ENCODE measurements at places on chromosomes 2 and 18.

GRCh38 chr2:118657466-118657865, 190.0 kb downstream of the EN1 start:
- no peak for DNase-seq

- DNase-seq, result no peak
Measured at GRCh38 chr18:23173912-23174311, 38.6 kb downstream of the CABLES1 start.

DNA sequence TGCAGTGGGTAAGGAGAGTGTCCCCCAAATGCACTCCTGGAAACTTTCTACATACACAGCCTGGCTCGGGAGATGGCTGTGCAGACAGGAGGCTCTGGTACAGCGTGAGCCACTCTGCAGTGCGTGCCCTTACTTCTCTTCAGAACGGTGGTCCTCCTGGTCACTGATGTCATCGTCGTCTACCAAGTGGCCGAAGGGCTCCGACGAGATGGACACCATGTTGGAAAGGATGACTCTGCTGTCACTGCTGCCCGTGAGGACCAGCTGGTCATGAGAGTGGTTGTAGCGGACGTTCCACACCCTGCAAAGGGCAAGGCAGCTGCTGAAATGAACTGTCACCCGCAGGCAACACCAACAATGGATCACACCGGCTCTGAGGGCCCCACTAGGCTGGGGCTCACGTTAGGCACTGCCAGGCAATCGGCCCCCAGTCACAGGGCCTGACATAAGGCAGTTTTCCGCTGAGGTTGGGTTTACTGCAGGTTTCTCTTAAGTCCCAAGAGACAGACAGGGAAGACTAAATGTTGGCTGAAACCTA, 185.3 kb downstream of the EIPR1 start:
- no peak for DNase-seq

- peak; percentile 72 for DNase-seq
Measured at GRCh38 chr18:49886891-49887764, 73.8 kb upstream of the ACAA2 start.

DNA sequence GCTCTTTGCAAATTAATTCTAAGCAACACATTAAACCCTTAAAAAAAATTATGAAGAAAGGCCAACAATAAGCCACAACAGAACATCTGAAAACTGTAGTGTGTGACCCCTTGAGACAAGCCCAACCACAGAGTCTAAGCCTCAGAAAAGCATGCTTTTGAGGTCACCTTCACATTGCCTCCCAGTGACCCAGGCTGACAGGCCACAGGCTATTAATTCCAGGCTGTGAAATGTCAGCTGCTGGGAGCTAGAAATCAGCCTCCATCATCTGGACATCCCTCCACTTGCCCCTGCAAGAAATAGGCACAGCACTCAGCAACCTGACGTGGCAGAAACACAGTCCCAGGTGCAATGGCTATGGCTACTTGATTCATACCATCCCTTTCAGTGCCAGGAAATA, 179.4 kb upstream of the ZFP36L2 start:
- no peak for DNase-seq

DNA sequence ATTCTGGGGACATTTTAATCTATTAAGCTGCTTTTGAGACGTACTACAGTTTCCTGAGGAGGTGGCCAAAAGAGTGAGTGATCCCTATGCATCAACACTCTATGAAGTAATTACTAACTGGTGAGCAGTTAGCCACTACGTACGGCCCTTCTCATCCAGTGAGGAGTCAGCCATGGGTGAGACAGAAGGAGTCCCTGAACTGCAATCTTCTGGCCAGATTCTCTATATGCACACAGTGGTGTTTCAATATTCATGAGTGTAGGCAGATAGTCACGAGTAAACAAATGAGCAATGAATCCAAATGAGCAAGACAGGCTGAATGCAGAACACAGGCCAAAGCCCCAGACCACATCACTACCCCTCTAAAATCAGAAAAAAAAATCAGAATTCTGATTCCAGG, 29.8 kb upstream of the TMEM214 start:
- DNase-seq, result no peak

GRCh38 chr2:127065940-127066318, 41.0 kb downstream of the BIN1 start:
- DNase-seq, result no peak

DNA sequence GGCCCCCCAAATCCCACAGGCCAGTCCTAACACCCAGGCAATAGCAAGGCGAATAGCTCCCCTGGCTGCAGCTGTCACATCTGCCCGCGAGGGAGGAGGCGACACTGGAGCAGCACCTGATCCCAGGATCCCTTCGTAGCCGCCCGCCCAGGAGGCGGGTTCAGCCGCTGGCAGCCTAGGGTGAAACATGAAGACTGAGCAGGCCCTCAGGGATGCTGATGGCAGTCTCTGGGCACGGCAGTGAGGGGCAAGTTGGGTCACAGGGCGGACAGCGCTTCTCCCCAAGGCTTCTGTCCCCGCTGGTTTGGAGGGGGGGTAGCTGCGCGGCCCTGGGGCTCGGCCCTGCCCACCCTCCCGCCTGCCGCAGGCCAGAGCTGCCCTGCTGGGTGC, 1.9 kb downstream of the DNMT3A start:
- DNase-seq, result no peak

DNA sequence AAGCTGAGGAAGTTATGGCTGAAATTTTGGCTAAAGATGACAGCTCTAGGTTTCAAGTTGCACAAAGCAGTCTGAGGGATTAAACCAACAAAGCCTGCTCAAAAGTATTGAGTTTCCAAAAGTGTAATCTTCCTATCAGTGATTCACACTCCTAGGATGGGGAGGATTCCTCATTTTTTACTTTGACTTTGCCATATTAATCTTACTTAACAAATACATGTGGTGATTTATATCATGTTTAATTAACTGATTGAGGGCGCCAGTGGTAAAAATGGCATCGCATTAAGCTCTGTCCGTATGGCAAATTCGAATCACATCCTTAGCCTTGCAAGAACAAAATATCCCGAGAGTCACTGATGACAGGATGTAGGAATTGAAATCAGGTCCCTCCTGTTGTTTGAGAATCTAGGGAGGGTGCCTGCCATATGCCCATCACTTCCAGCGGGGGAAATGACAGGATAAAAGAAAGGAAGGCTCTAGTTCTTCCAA, 78.1 kb upstream of the ETAA1 start:
- no peak for DNase-seq

DNA sequence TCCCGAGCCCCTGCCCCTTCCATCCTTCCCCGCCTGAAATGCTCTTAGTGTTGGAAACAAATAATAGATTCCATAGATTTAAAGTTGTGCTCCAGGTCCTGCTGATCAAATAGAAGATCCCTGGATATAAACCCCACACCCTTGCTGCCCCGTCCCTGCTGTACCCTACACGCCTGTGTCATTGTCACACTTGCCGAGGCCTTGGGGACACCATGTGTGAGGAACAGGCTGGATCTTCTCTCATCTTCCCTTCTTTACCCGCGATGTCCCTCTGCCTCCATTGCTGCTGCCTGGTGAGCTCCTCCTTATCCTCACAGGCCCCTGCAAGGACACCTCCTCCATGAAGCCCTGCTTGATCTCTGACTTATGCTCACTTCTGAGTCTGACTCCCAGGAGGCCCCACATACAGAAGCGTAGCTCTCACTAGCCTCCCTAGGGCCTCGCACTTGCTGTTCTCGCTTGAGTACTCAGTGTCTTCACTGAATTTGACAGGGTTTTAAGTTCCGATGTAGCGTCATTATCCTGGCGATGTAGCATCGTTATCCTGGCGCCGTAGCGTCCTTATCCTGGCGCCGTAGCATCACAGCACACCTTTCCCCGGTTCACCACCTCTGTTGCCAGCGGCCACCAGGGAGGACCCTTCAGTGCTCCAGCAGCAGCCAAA, 221.9 kb downstream of the NDUFA10 start:
- DNase-seq, result no peak

DNA sequence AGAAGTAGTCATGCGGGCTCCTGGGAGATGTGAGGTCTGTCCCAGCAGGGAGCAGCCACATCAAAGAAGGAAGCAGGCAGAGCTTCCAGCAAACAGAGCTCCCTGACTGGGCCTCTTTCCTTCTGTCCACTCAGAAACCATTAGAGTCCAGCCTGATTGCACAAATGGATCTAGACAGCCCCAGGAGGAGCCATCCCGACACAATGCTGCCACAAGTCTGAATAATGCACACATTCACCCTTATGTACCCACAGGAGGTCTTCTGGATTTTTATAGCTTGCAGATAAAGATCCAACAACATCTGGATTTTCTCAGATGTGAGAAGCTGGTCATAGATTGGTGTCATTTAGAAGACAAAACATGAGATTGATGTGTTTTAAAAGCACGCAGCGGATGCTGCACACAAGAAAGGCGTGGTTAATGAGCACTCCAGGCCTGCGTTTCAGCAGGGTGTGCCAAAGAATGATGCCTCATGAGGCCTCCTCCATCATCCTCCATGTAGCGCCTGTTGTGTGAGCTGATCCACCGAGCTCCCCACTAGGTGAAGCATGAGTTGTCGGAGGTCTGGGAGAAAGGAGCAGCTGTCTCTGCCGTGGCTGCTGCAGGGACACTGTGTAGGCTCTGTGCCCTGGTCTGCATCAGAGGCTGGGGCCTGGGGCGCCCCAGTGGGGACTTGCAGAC, 60.6 kb downstream of the MTCL1 start:
- no peak for DNase-seq

DNA sequence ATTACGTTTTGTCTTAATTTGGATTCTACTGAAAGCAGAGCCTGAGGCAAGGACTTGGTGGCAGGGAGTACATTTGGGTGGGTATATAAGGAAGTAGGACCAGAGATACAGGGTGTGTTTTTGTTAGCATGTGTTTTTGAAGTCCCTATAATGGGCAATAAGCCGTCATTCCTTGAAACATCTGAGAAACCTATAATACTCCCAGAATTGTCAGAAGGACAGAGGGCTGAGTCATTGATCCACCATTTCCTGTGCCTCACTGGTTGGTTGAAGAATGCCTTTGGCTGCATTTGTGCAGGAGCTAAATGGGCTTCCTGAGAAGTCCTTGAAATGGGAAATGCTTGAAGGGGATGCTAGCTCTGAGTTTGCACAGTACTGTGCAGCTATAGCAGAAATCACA, 281.8 kb upstream of the ZEB2 start:
- peak; percentile 36 for DNase-seq

- no peak for DNase-seq
Measured at GRCh38 chr2:128327180-128327964, 8.7 kb upstream of the HS6ST1 start.

- DNase-seq, result no peak
Measured at GRCh38 chr2:161651547-161651946, 27.3 kb downstream of the SLC4A10 start.
